GM13976 (cell line): ENCODE measurements at places on chromosomes 11 and 22.

DNA sequence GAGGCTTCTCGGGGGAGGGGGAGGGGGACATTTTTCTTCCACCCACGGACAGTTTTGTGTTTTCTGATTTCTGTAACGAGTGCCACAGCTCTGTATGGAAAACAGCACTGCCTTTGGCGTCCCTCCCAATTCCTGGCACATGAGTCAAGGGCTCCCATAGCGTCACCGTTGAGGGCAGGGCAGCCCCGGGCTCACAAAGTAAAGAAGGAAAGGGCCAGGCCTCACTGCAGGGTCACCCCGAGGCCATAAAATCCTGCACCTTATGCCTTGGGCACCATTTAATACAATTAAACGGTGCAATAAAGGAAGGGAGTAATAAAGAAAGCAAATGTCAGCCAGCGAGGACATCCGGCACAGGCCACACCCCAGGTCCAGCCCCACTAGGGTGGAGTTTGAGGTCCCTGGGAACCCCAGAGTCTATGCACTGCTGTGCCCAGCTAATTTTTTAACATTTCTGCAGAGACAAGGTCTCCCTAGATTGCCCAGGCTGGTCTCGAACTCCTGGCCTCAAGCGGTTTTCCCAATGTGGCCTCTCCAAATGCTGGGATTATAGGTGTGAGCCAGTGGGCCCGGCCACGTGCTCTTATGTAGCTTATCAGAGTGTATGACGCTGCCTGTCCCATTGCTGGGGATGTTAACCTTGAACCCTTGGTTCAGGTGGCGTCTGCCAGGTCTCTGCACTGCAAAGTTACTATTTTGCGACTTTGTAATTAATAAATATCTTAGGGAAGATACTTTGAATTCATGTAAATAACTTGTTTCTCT lies 13.6 kb upstream of the MUC2 start:
- no peak for DNase-seq

GRCh38 chr11:96085319-96085930 lies 161.5 kb upstream of the MTMR2 start:
- no peak for DNase-seq

DNA sequence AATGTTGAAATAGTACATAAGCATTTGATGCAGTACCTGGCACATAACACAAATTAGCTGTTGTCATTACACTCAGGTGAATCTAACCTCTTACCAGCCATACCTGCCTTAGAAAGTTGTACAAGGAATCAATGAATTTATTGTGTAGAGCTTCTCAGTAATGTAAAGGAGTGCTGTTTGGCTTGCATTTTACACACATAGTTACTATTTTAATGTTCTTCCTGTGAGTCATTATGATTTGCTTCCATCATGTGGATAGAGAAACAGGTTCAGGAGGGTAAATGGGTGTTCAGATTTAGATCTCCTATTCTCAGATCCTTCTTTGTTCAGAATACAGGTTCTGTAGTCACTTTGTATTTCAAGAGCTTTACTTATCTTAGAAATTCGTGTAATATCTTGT lies 27.6 kb upstream of the RCE1 start:
- DNase-seq, result no peak

DNA sequence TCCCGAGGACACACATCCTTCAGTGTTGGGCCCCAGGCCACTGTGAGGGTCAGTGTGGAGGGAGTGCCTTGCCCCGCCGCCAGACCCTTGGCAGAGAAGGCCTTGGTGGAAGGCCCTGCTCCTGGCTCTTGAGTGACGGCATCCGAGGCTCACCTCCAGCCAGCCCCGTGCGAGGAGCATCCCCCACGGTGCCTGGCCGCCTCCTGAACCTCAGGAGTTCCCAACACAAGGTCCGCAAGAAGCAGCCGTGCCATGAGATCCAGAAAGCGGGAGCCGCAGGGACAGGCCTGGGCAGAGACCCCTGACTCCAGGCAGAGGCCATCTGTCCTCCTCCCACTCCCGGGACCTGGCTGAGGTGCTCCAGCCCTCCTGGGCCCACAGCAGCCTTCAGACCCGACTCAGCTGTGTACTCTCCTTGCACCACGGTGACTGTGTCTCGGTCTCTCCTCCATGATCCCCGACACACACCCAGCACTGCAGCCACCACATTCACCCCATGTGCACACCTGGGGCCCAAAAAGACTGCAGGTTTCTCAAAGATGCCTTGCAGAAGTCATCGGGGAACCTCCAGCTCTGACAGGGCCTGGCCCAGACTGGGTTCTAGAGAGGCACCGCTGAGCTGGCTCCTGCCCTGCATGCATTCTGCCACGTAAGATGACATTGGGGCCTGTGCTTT lies 870.2 kb downstream of the BRD1 start:
- DNase-seq, result peak; percentile 32

GRCh38 chr11:47532597-47533213 lies 20.2 kb downstream of the CELF1 start:
- no peak for DNase-seq

DNA sequence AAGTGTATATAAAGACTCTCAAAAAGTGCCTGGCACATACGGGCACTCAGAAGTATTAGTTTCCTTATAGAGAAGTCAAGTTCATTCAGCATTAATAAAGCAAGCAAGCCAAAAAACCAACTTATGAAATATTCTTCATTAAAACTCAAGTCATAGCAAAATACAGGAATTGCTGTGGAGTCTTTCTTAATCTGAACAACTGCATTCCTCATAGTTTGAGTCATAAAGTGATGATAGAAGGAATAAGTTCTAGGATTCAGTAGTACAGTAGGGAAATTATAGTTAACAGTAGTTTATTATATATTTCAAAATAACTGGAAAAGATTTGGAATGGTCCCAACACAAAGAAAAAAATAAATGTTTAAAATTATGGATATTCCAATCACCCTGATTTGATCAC lies 200.3 kb downstream of the C11orf91 start:
- DNase-seq, result no peak

DNA sequence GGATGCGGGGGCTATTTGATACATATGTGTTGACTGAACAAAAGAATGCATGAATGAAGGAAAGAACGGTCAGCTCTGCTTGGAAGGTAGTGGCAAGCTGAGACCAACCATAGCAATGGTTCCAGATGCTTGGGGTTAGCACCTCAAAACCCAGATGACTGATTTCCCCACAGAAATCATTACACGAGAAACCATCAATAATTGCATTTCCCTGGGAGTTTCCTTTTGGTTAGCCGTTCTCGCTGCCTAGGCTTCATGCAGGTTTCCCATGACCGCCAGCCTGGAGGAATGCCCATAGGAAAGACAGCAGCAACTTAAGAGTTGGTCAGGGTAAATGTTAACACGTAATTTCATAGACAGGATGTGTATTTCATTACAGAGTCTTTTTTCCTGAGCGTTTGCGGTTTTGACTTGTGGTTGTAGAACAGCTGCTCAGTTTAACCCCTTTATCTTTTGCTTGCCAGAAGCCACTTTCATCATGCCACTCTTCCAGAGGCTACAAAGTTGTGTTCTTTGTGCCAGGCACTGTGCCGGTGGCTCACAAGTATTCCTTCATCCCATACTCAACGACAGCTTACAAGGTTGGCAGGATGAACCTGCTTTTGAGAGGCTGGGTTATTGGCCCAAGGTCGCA lies 2.8 kb downstream of the IL17RA start:
- DNase-seq, result no peak

GRCh38 chr11:12070446-12071267 lies 39.7 kb upstream of the MICAL2 start:
- no peak for DNase-seq

- peak; percentile 37 for DNase-seq
These were observed 39.1 kb downstream of the TCIRG1 start for GRCh38 chr11:68077617-68078582.

DNA sequence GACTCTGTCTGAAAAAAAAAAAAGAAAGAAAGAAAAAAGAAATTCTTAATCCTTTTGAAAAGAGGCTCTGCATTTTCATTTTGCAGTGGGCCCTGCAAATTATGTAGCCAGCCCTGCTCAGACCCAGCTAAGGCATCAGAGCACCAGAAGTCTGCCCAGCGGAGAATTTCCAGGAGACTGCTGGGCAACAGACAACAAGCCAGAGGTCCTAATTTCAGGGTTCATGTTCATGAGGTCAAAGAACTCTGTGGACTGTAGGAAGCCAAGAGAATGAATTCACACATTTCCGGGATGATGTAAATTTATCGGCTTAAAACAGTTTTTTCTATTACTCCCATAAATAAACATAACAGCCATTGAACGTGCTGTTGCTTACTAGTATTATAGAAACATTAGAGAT lies 14.8 kb upstream of the RTCB start:
- no peak for DNase-seq

DNA sequence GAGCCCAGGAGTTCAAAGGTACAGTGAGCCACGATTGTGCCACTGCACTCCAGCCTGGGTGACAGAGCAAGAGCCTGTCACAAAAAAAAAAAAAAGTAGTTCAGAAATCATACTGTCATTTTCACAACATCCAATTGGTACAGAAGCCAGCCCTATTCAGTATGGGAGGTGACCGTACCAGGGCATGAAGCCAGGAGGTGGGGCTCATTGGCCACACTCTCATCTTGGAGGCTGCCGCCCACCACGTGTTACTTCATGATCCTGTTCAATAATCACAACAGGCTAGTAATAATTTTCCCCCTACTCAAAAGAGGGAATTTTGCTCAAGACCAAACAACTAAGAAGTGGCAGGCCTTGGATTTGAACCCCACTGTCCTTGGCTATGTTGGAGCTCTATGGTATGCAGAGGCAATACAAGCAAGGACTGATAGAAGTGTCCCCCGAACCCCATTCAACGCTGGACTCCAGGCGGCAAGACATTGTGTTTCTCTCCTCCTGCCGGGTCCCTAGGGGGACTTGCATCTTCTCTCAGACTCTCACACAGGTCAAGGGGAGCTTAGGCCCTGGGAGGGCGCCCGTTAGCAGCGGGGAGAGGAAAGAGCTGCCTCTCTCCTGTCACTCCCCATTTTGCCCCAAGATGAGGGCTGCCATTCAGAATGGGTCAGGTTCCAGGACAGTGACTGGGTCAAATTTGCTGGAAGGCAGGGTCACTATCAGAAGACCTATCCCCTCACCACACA lies 40.2 kb upstream of the EMID1 start:
- DNase-seq, result no peak

DNA sequence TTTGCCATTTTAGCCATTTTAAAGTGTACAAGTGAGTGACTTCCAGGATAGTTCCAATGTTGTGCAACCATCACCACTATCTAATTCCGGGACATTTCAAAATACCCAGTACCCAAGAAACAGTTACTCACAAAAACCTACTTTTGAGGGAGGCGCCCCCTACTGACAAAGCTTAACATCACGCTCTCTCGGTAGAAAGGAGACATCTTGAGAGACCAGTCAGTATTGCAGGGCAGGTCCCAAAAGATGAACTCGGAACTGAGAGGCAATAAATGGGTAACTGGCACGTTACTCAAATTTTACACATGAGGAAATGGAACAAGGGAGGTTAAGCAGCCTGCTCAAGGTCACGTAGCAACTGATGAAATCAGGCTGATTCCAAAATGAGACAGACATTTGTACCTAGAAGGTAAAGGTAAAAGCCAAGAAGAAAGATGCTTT lies 50.0 kb upstream of the POU2AF1 start:
- peak; percentile 61 for DNase-seq

DNA sequence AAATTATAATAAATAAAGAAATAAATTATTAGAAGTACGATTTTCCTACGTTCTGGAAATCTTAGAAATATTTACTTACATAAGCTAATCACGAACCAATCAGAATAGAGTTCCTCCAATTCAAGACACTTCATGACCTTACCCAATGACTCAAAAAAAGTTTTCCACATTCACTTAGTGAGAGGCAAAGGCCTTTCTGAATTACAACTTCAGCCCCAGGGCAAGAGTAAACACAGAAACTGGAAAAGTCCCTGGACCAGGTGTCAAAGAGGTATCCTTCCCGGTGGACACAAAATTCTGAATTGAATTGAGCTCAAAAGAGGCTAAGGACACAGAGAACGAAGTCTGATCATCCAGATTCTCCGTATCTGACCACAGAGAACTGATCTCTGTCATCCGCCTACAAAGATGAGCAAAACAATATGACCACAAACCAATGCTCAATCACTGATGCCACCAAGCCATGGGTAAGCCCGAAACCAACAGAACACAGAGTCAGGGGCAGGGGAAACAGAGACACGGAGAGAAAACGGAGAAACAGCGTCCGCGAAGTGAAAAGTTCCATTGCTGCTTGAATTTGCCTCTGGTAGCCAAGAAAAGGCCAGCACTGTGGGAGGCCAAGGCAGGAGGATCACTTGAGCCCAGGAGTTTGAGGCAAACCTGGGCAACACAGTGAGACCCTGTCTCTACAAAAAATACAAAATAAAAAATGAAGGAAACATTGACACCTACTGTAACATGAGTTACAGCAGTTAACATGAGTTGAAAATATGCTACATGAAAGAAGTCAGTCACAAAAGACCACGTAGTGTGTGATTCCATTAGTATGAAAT lies 6.8 kb downstream of the BID start:
- peak; percentile 73 for DNase-seq

- DNase-seq, result no peak
These were observed 16.9 kb upstream of the TBX1 start for GRCh38 chr22:19743651-19744050.

DNA sequence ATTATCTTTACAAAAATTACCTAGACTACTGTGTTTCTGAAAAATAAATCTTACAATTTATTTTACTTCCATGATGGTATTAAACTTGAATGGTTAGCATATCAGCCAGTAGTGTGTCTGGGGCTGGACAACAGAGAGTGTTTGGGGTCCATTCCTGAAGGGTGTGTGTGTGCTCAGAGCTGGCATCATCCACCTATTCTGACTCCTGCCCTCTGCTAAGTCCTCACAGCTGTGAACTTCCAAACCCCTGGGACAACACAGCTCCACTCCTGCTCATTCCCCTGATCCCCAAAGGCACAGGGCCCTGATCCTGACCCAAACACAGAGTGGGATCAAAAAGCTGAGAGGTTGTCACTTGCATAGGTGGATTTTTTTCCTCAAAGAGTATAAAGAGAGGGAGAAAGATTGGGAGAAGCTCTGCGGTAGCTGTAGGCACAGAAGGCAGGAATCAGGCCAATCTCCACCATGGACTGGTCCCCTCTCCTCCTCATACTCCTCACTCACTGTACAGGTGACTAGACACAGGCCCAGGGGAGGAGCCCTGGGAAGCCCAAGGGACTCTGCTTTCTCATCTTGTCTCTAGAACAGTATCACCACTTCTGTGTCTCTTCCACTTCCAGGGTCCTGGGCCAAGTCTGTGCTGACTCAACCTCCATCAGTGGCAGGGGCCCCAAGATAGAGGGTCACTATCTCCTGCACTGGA lies 55.7 kb upstream of the TOP3B start:
- DNase-seq, result no peak

DNA sequence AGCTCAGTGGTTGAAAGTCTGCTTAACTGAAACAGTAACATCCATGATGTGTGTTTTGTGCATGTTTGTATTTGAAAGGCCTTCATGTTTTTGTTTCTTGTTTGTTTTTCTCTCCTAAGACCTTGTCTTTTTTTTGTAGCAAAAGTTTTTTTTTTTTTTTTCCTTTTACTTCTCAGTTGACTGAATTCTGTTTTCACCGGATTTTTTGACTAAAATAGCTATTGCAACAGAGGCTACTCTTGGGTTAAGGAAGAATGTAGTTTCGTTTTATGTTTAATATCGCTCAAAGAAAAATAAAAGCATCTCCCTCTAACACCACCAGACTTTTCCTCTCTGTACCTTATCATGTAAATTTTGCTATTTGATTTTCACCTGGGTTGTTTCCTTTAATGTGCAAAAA lies 15.1 kb downstream of the APOL6 start:
- no peak for DNase-seq
